Activated T-helper 1 cell treated with anti-CD3 and anti-CD28 coated beads, Interleukin-12 subunit alpha, Interleukin-12 subunit beta, Interleukin-2, Interleukin-4 antibody, amounts not matched to agents 30 ng/mL and 10 ng/mL and 1 ng/mL, durations not matched to agents 14 hours and 24 hours and 36 hours (primary cell): ENCODE measurements at places on chromosomes 6 and 20. TPM values are rescaled to one million over a fixed set of nuclear protein-coding genes. Genes with fewer than 3 reads are reported as not detected.
A peak's percentile ranks its signal among the peaks of the same experiment; 100 is the strongest.

DNA sequence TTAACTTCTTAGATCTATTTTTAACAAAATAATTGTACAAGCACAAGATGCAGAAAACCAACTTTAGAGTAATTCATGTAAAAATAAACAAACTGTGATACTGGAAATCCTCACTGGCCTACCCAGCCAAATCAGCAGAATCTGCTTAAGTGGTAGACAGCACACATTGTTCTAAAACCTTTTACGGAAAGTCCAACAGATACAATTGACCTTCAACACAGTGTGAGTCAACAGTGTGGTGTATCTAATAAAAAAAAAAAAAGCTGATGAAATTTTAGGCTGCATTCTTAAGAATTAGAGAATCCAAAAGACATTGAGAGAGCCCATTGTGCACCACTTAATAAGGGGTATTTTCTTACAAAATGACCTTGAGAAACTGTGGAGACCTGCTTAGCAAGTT lies 174.5 kb downstream of the COL21A1 start:
- H3K27ac ChIP-seq = no peak overlapping the region
- H3K4me3 ChIP-seq = no peak overlapping the region
- no peaks in the 10 kb centered on the region for H3K36me3 ChIP-seq
- no peaks in the 10 kb centered on the region for H3K4me1 ChIP-seq

DNA sequence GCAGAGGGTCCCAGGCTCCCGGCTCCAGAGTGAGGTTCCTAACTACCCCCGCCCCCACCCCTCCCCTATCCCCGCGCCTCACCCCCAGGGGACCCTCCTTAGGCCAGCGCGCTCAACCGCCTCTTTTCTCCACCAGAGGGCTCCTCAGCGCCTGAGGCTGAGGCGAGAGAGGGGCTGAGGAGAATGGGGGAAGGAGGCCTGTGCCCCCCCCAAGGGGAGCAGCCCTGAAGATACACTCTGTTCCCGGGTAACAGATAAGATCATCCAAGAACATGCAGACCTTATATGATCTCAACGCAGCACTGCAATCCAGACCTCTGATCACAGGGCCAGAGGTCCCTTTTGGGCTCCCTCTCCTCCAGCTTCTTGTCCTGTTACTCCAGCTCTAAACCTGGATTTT lies 43.3 kb upstream of the MRPS10 start:
- peak overlapping the region; percentile 61 for H3K27ac ChIP-seq
- H3K4me1 ChIP-seq = peaks cover 14% of the 10 kb centered on the region
- DNase-seq = no peak
- H3K27me3 ChIP-seq = no peaks in the 10 kb centered on the region
- no peak overlapping the region for H3K4me3 ChIP-seq
- peaks cover 37% of the 10 kb centered on the region for H3K36me3 ChIP-seq

The EPB41L1 gene
- total RNA-seq = 0.23 TPM in 1 of 2 replicates, not detected in the other

The STMND1 gene
- total RNA-seq = not detected in 2 replicates

The BIRC7 gene
- total RNA-seq = not detected in 2 replicates

- H3K27me3 ChIP-seq = peaks cover 6% of the 10 kb centered on the region
- H3K4me1 ChIP-seq = peaks cover 51% of the 10 kb centered on the region
- H3K4me3 ChIP-seq = peak overlapping the region; percentile 91
- peak; percentile 14 for DNase-seq
- H3K27ac ChIP-seq = peak overlapping the region; percentile 98
These were observed 859 bp downstream of the PPP1R10 start for GRCh38 chr6:30615958-30616810.

The PTPRK gene
- total RNA-seq = 3.1 and 3.2 TPM in 2 replicates

DNA sequence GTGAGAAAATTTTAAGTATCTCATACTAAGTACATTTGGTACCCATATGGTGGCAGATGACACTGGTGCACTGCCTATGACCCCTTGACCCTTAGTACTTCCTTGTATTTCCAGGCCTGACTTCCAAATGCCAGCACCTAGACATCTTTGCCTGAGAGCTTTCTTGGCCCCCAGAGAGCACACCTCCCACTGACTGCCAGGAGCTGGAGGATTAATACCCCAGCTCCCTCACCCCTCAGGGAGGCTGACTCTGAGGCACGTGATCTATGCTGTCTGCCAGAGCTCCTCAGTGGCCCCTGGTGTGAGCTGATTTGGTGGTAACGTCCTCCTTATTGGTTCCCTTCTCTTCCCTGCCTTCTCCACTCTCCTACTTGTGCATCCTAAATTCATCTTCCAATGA lies 38.0 kb downstream of the BFSP1 start:
- no peak overlapping the region for H3K4me3 ChIP-seq
- H3K36me3 ChIP-seq = no peaks in the 10 kb centered on the region
- no peak overlapping the region for H3K27ac ChIP-seq
- no peak for DNase-seq
- H3K27me3 ChIP-seq = peaks cover 3% of the 10 kb centered on the region

GRCh38 chr6:82248273-82248735 lies 760 bp upstream of the IBTK start:
- H3K4me1 ChIP-seq = peaks cover 39% of the 10 kb centered on the region
- DNase-seq = no peak
- peak overlapping the region; percentile 92 for H3K27ac ChIP-seq
- no peaks in the 10 kb centered on the region for H3K27me3 ChIP-seq
- peaks cover 13% of the 10 kb centered on the region for H3K36me3 ChIP-seq

DNA sequence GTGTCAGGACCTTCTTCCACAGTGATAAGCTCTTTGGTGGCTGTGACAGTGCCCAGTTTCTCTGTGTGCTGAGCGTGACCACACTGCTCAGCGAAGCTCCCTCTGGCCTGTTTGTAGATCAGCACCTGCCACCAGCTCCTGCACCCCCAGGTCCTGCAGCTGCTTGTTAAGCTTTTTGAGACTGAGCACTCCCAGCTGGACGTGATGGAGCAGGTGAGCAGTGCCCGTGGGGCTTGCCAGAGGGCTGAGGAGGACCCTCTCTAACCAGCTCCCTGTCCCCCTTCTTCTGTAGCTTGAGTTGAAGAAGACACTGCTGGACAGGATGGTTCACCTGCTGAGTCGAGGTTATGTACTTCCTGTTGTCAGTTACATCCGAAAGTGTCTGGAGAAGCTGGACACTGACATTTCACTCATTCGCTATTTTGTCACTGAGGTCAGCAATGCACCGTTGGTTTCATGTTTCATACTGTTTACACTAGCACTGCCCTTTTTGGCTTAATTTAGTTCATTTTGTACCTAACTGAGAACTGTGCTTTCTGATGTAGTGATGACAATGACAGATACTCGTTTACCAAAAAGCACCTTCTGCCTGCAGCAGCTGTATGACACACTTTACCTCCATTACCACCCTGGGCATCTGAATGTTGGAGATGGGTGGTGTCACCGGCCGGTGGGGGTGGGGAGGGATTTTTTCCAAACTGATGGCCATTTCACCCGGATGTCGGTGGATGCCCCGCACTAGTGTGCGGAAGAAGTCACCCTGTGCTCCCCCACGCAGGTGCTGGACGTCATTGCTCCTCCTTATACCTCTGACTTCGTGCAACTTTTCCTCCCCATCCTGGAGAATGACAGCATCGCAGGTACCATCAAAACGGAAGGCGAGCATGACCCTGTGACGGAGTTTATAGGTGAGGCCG lies 12.5 kb downstream of the NELFCD start:
- H3K27me3 ChIP-seq = no peaks in the 10 kb centered on the region
- H3K27ac ChIP-seq = no peak overlapping the region
- no peak overlapping the region for H3K4me3 ChIP-seq
- H3K36me3 ChIP-seq = peaks cover 58% of the 10 kb centered on the region
- no peak for DNase-seq
- no peaks in the 10 kb centered on the region for H3K4me1 ChIP-seq

- no peak overlapping the region for H3K27ac ChIP-seq
- H3K4me3 ChIP-seq = no peak overlapping the region
- no peak for DNase-seq
- H3K36me3 ChIP-seq = no peaks in the 10 kb centered on the region
These were observed 12.2 kb upstream of the AKIRIN2 start for GRCh38 chr6:87714093-87714842.

DNA sequence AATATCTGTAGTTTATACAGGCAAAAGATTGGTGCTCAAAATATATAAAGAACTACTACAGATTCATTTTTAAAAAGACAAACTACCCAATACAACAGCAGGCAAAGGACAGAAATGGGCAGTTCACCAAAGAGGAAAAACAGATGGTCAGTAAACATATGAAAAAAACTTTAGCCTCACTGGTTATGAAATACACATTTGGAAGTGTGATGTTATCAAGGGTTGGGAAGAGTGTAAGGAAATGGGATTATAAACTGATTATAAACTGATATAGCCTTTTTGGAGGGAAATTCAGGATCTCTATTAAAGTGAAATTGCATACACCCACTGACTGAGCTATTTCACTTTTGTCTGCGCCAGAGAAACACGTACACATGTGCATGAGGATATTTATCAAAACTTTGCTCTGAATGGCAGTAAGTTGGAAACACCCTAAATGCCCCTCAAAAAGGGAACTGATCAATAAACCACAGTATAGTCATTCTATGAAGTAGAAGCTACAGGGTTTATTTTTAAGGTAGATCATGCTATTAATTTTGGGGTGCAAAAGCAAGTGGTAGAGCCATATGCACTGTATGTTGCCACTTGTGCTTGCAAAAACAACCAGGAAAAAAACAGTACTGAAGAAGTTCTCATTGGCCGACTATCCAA lies 32.2 kb upstream of the ARFGEF2 start:
- DNase-seq = no peak
- H3K4me1 ChIP-seq = no peaks in the 10 kb centered on the region
- H3K27ac ChIP-seq = no peak overlapping the region
- H3K27me3 ChIP-seq = peaks cover 20% of the 10 kb centered on the region
- H3K36me3 ChIP-seq = no peaks in the 10 kb centered on the region
- no peak overlapping the region for H3K4me3 ChIP-seq

The HDGFL1 gene
- total RNA-seq = not detected in 2 replicates

- H3K36me3 ChIP-seq = peaks cover 23% of the 10 kb centered on the region
- H3K4me3 ChIP-seq = no peak overlapping the region
- no peaks in the 10 kb centered on the region for H3K27me3 ChIP-seq
- DNase-seq = no peak
- no peaks in the 10 kb centered on the region for H3K4me1 ChIP-seq
These were observed 269.3 kb downstream of the ZFAND3 start for GRCh38 chr6:38088829-38089228.

DNA sequence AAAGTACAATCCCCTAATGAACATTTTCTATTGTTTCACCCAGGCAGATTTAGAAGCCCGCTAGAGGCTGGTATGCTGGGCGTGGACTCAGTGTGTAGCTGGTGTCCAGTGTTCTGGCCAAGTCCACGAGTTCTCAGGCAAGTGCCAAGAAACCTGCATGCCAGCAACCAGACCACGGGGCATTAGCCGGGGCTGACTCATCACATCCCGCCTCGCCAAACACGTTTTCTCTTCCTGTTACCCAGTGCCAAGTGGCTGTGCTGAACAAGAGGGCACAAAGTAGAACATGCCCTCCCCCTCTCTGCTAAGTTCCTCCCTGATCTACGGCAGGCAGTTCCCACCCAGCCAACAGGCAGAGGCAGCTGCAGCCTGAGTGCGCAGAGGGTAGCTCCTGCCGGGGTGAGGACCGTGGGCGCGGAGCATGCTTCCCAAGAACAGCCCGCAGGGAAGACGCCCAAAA lies 29.6 kb downstream of the RAMACL start:
- peaks cover 5% of the 10 kb centered on the region for H3K27me3 ChIP-seq
- H3K4me1 ChIP-seq = peaks cover 4% of the 10 kb centered on the region
- H3K27ac ChIP-seq = no peak overlapping the region
- DNase-seq = no peak
- no peak overlapping the region for H3K4me3 ChIP-seq

DNA sequence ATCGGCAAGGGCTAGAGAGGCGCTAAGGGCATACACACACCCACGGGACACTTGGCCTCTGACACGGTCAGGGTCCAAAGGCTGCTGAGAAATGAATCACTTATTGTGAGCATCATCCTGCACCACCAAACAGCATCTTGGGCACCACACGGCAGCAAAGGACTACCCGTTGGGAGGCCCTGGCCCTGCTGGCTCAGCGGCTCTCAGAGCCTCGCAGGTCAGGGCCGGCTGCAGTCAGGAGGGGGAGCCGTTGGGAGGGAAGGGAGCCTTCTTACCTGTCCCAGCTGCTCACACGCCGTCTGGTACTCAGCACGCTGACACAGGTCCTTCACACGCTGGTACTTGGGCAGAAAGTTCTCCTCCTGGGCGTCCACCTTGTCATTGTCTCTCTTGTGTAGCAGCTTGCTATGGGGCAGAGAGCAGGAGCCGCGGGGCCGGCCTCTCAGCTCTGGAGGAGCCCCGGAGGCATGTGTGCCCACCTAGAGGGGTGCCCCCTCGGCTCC lies 109.0 kb downstream of the SULF2 start:
- no peak for DNase-seq
- no peak overlapping the region for H3K4me3 ChIP-seq
- no peaks in the 10 kb centered on the region for H3K27me3 ChIP-seq
- H3K4me1 ChIP-seq = no peaks in the 10 kb centered on the region

The CRISP3 gene
- total RNA-seq = not detected in 2 replicates

The FGD2 gene
- total RNA-seq = 0.65 and 1.5 TPM in 2 replicates

DNA sequence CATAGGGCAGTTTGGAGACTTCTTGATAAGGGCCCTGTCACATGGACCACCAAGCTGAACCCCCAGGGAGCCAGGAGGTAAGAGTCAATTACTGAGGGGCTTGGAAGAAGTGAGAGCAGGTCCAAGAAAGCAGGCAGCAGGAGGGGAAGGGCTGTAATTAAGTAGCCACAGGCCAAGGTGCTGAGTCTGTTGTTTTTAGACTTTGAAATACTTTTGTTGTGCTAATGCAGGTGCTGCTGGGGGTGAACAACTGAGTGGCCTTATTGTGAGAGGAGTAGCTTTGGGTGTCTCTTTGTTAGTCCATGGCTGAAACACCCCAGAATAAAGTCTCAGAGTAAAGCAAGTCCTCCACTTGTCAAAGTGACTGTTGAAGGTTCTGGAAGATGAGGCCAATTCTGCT lies 267.0 kb upstream of the SUPT3H start:
- DNase-seq = no peak
- H3K4me1 ChIP-seq = peaks cover 23% of the 10 kb centered on the region
- no peaks in the 10 kb centered on the region for H3K27me3 ChIP-seq
- H3K27ac ChIP-seq = peak overlapping the region; percentile 29
- H3K4me3 ChIP-seq = no peak overlapping the region

DNA sequence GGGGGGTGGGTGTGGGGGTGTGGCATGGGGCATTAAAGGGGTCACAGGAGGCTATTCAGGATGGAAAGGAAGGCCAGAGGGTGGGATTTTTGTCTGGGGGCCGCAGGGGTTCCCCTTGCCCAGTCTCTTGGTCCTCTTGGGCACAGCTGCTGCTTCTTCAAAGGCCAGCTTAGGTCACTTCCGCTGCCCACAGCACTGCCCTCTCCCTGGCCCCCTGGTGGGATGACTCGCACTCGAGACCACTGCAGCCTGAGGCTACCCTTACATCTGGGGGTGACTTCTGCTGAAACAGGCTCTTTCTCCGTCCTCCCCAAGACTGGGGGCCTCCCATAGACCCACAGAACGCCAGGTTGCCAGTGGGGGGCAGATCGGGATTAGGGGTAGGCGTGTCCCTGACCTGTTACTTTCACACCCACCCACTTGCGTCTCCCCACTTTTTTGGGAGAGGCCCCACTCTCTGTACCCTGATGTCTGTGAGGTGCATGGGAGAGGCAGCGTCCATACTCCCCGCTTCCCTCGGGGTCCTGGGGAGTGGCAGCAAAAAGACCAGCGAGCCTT lies 1.3 kb downstream of the LKAAEAR1 start:
- H3K36me3 ChIP-seq = peaks cover 1% of the 10 kb centered on the region
- peaks cover 24% of the 10 kb centered on the region for H3K27me3 ChIP-seq
- H3K4me3 ChIP-seq = peak overlapping the region; percentile 72
- H3K27ac ChIP-seq = peak overlapping the region; percentile 55
